ENCODE measurements at places on chromosomes 16 and 17. TPM values are rescaled to one million over a fixed set of nuclear protein-coding genes. Genes with fewer than 3 reads are reported as not detected.
A peak's percentile ranks its signal among the peaks of the same experiment; 100 is the strongest.

GRCh38 chr16:24685539-24686432, 43.7 kb upstream of the TNRC6A start:
- peak; percentile 39 for DNase-seq

DNA sequence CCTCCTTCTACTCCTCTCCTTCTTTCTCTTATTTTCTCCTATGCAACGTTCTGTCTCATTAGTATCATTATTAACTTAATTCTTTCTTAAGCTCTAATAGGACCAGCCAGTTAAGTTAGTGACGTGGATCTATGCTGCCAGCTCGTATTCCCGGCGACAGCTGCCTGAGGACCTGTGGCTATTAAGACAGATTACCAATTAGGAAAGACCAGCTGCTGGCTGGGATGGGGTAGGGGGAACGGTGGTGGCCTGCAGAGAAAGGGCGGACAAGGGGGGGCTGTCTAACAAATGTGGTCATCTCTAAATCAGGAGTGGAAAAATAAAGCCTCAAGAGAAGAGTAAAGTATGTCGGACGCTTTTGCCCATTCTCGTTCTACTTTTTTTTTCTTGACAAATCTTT, 770 bp upstream of the MYH3 start:
- no peak for DNase-seq

GRCh38 chr17:53527473-53527872, 295.3 kb upstream of the KIF2B start:
- no peak for DNase-seq

DNA sequence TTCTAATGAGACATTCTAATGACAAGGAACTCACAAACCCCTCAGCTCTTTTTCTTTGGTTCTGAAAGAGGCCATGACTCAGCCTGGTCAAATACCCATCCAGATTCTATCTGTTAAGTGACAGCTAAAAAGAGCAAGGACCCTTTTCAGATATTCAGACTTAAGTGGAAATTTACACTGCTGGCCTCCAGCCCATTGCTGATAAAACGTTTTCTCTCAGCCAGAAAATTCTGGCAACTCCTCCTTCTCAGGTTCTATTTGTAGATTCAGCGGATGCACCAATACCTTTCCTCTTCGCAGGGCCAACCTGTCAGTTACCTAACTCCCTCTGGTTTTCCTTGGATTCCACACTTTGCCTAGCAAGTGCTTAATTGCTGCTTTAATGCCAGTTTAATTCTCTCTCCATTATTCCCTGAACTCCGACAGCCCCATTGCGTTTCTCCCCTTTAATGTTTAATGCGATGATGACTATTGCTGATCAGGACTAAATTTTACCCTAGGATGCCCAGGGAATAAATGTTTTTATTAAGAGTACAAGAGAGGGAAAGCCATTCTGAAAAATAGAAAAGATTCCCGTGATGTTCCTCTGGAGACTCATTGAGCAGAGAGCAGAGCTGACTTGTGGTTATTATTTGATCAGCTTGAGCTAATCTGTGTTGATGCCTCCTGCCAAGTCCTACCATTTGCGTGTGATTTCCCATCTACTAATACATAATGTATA, 35.9 kb upstream of the TOM1L1 start:
- DNase-seq = no peak

DNA sequence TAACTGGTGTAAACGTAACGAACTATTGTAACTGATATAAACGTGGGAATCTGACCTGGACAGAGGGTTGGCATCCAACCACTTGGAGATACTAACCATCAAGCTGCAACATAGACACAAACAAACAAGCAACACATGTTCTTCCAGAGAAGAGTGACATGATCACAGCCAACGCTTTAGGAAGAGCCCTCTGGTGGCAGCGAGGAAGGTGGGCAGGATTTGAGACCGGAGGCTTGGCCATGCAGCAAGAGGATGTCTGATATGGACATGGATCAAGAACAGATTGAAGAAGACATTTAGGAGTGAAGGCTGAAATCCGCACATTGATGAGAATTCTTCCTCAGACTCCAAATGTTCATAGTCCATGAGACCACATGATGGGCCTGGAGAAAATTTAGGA, 40.3 kb upstream of the TNRC6A start:
- DNase-seq = peak; percentile 45

DNA sequence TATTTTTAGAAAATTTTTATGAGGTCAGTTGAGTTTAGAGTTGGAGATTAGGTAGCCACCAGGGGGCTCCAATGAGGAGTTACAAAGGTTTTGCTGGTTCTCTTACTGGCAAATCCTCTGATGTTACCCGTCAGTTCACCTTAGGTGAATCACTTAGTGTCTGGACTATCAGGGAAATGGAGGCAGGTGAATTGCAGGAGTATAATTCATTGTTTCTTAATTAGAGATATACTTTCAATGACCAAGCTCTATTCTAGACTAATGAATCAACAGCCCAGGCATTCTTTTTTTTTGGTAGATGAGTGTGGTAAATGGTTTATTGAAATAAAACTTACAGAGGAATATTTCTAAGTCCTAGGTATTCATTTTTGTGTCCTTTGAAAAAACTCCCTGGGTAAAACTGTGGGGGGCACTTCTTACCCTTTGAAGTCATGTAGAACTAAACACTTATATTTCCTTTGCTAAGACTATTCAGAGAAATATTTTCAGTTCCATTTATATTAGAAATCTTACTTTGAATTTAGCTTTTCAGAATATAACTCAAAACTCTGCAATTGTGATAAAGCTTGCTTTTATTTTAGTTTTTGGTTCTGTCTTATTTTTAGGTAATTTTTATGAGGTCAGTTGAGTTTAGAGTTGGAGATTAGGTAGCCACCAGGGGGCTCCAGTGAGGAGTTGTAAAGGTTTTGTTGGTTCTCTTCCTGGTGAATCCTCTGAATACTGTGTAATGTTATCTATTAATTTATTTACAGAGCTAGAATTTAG, 17.7 kb downstream of the PSMD11 start:
- DNase-seq = peak; percentile 72

DNA sequence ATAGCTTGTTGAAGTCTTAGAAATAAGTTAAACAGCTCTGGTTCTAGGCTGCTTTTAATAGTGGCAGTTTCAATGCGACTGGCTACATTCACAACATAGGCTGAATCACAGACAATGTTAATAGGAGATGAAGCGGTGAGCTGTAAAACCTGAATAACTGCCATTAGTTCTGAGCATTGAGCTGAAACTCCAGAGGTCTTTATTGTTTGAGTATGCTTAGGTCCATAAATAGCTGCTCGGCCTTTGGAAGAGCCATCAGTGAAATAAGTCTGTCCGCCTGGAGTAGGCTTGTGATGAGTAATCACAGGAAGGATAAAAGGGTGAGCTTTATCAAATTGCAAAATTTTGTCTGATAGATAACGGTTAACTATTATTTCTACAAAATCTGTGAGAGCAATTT, 9.4 kb upstream of the ZNF689 start:
- DNase-seq = no peak

- peak; percentile 27 for DNase-seq
Measured at GRCh38 chr17:76444518-76445311, 8.2 kb downstream of the UBE2O start.

DNA sequence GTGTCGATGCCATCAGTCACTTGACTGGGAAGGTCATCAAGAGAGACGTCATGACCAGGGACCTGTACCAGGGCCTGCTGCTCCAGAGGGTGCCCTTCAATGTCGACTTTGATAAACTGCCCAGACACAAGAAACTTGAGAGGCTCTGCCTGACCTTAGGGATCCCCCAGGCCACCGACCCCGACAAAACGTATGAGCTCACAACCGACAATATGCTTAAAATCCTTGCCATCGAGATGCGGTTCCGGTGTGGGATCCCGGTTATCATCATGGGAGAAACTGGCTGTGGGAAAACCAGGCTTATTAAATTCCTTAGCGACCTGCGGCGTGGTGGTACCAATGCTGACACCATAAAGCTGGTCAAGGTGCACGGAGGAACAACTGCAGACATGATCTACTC, 69.6 kb upstream of the ENDOV start:
- DNase-seq = no peak

The LRRC46 gene
- not detected for total RNA-seq

DNA sequence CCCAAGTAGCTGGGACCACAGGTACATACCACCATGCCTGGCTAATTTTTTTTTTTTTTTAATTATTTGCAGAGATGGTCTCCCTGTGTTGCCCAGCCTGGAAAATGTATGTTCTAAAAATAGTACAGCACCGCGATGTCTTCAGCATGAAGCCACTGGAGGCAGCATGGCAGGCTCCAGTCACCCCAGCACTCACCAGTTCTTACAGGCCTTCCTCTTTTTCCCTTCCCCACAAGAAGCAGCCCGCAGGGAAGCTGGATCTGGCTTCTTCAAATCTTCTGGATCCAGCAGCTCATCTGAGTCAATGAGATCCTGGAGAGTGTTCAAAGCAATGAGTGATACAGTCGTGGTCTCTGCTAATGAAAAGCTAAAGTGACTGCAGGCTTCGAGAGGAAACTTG, 16.2 kb downstream of the CIAPIN1 start:
- no peak for DNase-seq

GRCh38 chr16:54360681-54361080, 74.1 kb upstream of the IRX3 start:
- DNase-seq = no peak

The BIRC5 gene
- 3.1 TPM for total RNA-seq

- DNase-seq = peak; percentile 92
Measured at GRCh38 chr17:58039975-58040374, 32.9 kb upstream of the SRSF1 start.

The HSD11B2 gene
- total RNA-seq = 2.1 TPM
